ENCODE measurements at places on chromosomes 3 and 15.

DNA sequence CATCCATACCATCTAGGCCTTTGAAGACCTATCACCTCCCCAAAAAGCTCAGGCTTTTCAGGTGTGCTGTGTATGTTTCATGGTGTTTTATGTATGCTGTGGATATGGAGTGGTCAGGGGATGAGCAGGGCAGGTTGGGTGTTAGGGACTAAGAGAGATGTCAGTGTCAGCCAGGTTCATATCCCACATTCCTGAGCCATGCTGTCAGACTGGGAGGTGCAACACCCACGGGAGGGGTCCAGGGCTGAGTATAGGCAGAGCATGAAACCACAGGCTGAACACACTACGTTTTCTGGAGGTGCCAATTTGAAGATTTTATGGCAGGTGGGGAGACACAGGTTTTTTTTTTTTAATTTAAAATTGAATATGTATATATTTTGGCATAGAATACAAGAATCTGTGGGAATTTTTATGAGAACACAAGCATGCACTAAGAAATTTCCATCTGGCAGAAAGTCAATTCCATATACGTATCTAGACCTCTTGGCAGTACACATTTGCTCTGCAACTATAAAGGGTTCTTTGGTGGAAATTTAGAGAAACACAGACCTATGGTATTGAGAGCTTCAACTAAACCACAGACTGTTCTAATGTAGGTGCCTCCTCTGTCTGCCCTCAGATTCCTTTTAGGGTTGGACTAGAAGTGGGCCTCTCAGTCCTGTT is 101.9 kb upstream of the RNU6-1 start:
- no peak for DNase-seq

DNA sequence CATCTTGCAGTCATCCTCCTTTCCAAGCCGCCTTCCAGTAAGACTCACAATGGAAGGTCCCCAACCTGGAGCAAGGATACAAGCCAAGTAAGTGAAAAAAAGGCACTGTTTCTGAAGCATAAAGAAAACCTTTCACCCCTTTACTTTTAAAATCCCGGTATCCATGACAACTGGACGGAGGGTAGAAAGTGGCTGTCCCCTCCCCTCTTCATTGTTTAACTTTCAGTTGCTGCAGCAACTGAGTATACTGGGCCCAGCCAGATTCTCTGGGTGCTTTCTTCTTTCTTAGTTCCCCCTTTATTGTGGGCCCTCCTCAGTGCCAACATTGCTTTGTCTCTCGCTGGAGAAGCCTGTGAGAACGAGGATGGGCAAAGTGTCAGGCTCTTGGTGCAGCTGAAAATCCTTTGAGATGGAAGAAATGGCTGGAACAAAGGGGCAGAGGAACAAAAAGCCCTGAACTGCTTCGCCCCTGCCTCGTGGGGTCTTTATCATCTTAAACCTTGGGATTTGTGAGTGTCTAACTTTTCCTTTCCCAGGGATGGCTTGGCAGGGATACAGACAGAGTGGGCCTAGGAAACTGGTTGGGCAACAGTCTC is 224.0 kb upstream of the RGMA start:
- DNase-seq = no peak

- DNase-seq = no peak
Observed at GRCh38 chr15:67836955-67837354, 2.9 kb downstream of the RNU6-1 start.

GRCh38 chr3:139218046-139218445 is 125.8 kb upstream of the MRPS22 start:
- no peak for DNase-seq

- DNase-seq = no peak
Observed at GRCh38 chr3:190883973-190884832, 21.7 kb upstream of the GMNC start.

DNA sequence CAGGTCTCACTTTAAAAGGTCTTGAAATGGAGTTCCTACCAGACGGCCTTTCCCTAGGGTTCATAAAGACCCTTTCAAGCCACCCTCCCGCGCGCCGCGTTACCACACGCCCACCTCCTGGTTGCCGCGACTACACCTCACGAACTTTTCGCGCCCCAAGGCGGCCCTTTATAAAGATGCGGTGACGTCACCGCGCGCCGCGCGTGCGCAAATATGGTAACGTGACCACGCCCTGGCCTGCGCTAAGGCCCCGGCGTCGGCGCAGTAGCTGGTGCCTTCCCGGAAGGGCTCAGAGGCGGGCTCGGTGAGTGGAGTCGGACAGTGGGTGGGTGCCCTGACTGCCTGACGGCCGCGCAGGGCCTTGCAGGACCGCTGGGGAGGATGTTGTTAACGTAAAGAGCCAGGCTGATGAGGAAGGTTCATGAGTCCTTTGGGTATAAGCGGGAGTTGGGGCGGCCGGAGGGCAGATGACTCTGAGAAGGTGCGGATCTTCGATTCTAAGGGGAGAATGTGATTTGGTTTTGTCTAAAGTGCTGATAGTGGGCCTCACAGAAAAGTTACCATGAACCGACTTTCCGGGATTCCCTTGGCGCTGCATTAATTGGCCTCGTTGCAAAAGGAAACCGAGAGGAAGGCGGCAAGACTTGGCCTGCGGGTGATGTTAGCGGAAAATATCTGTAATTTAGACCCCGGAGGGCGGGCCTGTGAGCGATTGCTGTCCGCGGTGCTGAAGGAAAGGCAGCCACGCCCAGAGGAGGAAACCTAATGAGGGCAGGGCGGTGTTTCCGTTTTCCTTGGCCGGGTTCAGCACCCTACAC is 54.4 kb downstream of the FEZF2 start:
- DNase-seq = peak; percentile 90

- no peak for DNase-seq
Observed at GRCh38 chr15:63876085-63876662, 42.4 kb upstream of the HERC1 start.

DNA sequence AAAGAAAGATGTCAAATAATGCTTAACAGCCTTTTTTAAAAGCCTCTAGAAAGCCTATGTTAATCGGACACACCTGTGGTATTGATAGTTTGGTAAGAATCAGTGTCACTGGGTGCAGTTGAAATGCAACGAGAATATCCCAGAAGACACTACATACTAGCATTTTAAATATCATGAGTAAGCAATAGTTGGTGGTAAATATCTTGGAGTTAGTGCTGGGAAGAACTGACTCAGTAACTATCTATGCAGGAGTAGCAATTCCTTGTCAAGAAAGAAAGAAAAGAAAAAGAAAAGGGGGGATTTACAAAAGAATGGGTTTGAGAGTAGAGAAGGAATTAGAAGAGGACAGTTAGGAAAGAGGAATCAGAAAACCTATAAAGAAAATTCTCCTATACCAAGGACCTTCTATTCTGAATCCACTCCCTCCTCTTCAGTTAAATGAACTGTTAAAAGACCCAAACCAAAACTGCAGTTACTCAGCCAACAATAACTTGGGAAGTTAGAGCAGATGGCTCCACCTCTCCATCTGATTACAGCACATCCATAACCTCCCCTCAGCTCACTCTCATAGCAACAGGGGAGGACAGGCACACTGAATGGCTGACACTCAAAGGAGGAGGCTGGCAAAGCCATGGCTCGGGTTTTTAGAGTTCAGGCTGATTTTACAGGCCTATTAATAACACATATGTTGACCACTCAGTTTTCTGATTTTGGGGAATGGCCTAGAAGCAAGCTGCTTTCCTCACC is 207.6 kb upstream of the MDFIC2 start:
- no peak for DNase-seq

DNA sequence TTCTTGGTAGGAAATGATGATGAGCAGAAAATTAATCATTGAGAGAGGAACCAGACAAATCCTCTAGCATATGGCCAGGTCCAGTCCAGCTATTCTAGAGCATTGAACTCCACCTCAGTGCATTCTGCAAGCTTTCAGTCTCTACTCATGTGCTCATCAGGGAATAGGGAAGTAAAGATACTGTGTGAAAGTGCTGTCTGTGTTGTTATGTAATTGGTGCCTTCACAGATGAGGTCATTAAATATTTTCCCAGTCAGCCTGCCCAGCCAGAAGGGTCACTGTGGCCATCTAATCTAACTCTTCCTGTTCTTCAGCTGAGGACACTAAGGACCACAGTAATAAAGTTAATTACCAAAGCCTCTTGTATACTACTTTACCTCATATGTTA is 28.2 kb downstream of the C3orf62 start:
- DNase-seq = no peak

DNA sequence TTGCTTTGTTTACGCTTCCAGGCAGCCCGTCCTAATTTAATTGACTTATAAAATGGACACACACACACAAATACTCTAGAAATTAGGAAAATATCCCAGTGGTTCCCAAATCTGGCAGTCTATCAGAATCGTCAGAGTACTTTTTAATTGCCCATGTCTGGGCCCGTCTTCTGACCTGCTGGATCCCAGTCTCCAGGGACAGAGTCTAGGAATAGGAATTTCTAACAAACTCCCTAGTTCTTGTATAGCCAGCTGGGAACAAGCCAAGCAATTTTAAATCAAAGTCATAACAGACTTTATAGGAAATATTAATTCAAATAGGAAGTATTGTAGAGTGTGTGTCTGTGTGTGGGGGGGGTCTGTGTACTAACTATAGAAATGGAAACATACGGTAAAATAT is 33.4 kb downstream of the LDHAL6B start:
- DNase-seq = no peak

- DNase-seq = no peak
Observed at GRCh38 chr15:61916104-61916503, 144.1 kb downstream of the VPS13C start.

DNA sequence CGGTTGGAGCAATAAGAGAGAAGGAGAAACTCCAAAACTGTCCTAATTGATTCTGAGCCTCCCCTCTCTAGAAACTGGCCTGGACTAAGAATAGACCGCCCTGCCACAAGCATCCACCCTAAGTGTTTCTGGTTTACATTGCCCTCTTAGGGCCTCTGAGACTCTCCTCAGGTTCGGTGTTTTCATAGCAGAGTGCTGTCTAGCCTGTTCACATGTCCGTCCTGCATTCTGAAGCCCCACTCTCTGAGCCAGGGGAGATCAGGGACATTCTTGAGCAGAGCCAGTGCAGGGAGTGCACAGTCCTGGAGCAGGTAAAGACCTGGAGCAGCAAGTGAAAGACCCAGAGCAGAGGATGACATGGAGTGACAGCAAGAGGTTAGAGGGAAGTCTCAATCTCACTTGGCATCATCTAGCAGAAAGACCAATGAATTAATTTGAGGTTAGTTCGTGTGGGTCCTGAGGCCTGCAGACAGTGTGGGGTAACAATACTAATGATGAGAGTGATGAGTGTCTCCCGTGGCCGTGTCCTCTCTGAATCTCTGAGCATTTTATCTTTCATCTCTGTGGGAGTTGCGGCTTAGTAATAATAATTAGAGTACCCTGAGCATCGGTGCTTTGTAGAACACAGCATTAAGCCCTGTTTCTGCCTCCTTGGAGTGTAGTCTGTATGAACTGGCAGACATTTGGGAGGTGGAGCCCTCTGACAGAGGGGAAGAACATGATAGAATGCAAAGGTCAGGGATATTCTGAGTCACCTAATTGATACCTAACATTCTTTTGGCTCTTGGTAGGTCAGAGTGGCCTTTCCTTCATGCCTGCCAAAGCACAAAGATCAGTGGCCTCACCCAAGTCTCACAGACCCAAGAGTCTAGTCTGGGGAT is 24.6 kb downstream of the MAPKBP1 start:
- peak; percentile 39 for DNase-seq

GRCh38 chr3:19077388-19077787 is 70.9 kb upstream of the KCNH8 start:
- no peak for DNase-seq

- DNase-seq = no peak
Observed at GRCh38 chr3:153159771-153160397, 2.1 kb upstream of the RAP2B start.

- no peak for DNase-seq
Observed at GRCh38 chr3:38327335-38328009, 19.1 kb upstream of the XYLB start.

DNA sequence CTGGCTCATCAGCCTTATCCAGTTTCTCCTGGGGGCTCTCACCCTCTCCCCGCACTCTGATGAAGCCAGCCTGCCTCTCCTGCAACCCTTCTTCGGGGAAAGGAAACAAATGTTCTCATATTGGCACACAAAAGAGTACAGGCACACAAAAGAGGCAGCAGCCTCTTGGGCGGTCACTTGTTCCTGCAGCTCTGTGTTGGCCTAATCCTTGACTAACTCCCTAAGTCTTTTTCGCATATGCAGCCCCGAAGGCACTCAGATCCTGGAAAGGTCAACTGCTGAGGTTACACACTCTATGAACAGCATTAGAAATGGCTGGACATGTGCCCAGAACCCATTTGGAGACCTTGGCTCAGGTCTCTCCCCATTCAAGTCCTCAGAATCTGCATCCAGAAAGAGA is 7.4 kb upstream of the CAMP start:
- DNase-seq = no peak

GRCh38 chr3:196192036-196192523 is 19.1 kb downstream of the ZDHHC19 start:
- DNase-seq = no peak

- no peak for DNase-seq
Observed at GRCh38 chr15:99399061-99399460, 147.8 kb downstream of the LRRC28 start.

GRCh38 chr15:74127954-74128784 is 2.2 kb upstream of the ISLR2 start:
- peak; percentile 65 for DNase-seq

GRCh38 chr3:152232679-152233078 is 36.0 kb upstream of the MBNL1 start:
- DNase-seq = no peak

DNA sequence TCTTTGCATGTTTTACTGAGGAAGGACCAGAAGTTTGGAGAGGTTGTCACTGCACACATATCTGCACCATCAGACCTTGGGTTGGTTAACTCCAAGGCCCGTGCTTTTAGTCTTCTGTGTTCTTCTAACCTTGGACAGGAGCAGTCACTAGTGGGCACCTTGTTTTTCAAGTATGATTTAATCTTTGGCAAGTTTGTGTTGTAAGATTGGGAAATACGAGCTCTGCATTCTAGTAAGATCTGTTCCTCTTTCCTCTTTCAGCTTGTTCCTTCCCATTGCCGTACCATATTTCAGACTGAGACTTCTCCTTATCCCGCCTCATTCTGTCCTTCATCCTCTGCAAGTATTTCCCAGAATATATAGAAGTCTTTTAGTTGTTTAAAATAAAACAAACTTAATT is 5.1 kb downstream of the TMOD2 start:
- no peak for DNase-seq

- DNase-seq = no peak
Observed at GRCh38 chr3:52145736-52146110, 8.5 kb downstream of the POC1A start.

DNA sequence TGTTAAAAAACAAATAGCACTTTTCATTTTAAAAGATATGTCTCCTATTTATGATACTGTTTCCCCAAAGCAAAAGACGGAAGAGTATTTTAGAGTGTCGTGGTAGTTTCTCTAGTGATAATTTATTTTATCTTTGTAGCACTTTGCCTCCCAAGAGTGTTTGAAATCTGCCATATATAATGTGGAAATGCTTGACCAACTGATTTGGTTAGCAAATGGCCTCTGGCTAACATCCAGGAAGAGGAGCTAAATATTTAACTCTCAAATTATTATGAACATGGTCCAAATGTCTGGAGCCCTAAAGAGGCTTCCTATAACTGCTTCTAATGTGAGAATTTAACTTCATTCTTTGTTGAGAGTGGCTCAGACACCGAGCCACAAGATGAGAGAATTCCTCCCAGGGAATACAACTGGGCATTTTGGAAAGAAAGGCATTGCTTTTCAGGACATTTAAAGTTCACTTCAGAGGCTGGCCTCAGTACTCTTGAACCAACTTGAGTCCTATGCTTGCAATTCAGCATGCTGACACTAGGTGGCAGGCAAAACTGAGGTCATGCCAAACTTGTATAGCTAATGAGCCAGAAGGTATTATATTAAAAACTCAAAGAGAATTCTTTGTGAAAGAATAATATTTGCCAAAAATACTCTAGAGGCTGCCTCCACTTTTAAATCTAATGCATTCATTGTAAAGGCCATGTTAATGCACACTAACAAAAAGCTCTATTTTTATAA is 104.5 kb downstream of the RARB start:
- DNase-seq = no peak

Data from NCI-H2227 treated with DMSO at 0.1 percent for 48 hours (cell line).